Frontal cortex (tissue), 4 donors: ENCODE measurements at places on chromosomes 7 and 10. TPM values are rescaled to one million over a fixed set of nuclear protein-coding genes. Genes with fewer than 3 reads are reported as not detected.

The DLX6 gene
- 4.1 TPM for total RNA-seq

The AKR1C2 gene
- total RNA-seq = 39.5 TPM

The SEC31B gene
- total RNA-seq = 3.7 TPM

The SLC13A4 gene
- total RNA-seq = 12.6 TPM

The MLXIPL gene
- total RNA-seq = not detected

The EIF5AL1 gene
- total RNA-seq = under 0.01 TPM

The CFAP43 gene
- 15.9 TPM for total RNA-seq

The RPEL1 gene
- total RNA-seq = not detected

The FAM131B gene
- total RNA-seq = 73.8 TPM

The OR9A2 gene
- under 0.01 TPM for total RNA-seq

The SLC26A5 gene
- not detected for total RNA-seq

The TMEM236 gene
- under 0.01 TPM for total RNA-seq

The ARPC1B gene
- 15.1 TPM for total RNA-seq

The MSMB gene
- total RNA-seq = not detected

The C7orf57 gene
- under 0.01 TPM for total RNA-seq

The OPN4 gene
- total RNA-seq = not detected

The CXCL12 gene
- 13.9 TPM for total RNA-seq

The FOXI2 gene
- total RNA-seq = not detected

The BAIAP2L1 gene
- total RNA-seq = under 0.01 TPM

The LAMB1 gene
- 30.2 TPM for total RNA-seq

The AOAH gene
- 3.7 TPM for total RNA-seq

The ENTPD1 gene
- total RNA-seq = 6.9 TPM

The LEP gene
- not detected for total RNA-seq

The OGDHL gene
- total RNA-seq = 6.9 TPM

The JCAD gene
- total RNA-seq = 10.2 TPM

The SMURF1 gene
- 23.2 TPM for total RNA-seq

The FZD1 gene
- 6.9 TPM for total RNA-seq

The CPA2 gene
- total RNA-seq = not detected

The SLC18A2 gene
- under 0.01 TPM for total RNA-seq

The BMPER gene
- 2.9 TPM for total RNA-seq

The ASB10 gene
- not detected for total RNA-seq
